GOT3 (cell line): ENCODE measurements at places on chromosomes 3 and 15.

DNA sequence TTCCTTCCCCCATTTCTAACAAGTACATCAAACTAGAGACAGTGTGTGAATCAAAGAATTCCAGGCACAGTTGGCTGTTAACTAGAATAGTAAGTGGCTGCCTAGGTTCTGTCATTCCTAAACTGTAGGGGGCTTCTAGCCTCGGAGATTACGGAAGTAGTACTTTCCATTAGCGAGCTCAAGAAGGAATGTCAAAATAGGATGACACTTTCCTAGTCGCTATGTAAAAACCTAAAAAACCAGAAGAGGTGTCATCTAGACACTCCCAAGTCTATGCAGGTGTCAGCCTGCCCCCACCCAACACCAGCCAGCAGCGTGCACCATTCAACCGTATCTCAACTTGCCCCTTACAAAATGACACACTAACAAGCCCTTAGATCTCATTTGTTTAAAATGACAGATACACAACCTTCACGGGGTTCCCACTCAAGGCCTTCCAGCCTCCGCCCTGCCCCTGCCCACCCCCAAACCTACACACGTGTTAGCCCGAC lies 874 bp downstream of the INO80 start:
- no peak for DNase-seq

DNA sequence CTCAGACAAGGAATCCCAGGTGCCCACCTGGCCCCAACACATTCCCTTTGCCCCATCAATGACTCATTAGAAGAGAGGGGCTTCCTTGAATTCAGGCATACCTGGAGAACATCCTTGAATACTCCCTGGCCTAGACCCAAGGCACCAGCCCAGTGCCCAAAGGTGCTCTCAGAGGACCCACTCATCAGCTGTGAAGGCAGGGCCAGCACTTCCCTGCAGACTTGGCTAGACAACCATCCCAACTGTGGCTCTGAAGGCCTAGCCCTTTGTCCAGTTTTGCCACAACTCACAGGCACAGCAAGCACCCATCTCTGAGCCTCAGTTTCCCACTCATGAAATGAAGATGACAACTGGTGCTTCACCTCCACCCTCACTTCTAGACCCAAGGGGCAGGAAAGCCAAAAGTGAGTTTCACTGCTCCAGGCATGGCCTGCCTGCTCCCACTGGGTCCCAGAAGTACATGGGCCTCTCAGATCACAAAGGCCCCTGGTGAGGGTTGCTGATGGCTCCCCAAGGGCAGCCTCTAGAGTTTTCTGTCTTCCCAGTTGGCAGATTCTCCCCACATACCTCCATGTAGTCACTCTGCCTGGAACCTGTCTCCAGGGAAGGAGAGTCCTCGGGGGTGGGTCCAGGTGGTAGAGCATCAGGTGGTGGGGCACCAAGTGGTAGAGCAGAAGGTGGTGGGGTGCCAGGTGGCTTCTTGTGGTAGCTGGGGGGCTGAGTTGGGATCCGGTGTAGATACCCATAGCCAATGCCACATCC lies 7.5 kb downstream of the GORASP1 start:
- no peak for DNase-seq

- DNase-seq: no peak
Observed at GRCh38 chr3:189488241-189488767, 142.9 kb upstream of the TP63 start.

GRCh38 chr3:40172560-40172959 lies 136.9 kb upstream of the EIF1B start:
- no peak for DNase-seq

DNA sequence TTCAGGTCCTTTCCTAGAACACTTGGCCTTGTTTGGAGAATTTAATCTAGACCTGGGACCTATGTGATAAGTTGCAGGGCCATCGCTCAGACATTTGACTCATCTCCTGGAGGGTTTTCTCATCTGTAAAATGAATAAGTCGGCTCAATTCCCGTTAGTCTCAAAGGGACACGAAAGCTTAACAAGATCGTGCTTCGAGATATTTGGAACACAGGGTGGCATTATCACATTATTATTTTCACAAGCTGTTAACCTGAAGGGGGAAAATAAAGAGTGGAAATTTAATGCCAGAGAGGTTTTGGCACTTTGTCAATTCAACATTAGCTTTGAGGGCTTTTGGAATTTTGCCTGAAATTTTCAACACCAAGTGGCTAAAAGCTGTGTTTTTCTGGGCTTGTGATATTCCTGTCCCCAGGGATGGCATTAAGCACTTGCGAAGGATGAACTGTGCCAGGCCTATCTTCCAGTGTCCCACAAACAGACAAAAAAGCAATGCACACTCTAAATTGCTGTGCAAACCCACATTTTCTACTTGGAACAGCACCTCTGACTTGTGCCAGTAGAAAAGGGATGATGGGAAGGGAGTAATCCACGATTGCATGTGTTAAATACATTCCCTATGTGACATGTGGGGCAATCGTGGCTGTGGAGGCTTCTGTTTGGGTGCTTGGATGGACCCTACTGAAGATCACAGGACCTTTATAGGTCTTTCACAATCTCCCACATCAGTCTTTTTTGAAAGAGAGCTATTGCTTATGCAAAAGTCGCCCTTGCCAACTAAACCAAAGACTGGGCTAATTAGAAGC lies 478.7 kb downstream of the MFSD1 start:
- no peak for DNase-seq

DNA sequence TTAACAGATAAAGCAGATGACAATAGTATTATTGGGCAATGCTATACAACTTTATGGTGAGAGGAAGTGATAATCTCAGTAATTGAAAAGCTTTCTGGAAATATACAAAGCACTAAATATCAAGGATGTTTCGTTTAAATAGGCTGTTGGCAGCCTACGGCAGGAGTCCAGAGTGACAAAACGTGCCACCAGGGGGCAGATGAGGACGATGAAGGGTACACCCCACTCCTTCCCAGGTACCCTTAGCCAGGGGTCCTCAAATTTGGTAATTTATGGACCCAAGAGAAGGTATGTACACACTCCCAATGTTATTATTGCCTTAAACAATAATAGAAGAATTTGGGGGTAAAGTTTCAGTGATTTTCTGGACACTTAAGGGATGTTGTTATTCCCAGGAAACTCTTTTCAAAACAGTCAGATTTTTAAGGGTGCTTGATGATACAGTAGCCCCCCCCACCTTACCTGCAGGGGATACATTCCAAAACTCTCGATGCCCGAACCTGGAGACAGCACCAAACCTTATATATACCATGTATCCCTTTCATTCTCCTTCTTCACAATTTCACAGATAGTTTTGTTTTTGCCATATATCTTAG lies 1.4 kb upstream of the MAGEL2 start:
- DNase-seq: no peak

DNA sequence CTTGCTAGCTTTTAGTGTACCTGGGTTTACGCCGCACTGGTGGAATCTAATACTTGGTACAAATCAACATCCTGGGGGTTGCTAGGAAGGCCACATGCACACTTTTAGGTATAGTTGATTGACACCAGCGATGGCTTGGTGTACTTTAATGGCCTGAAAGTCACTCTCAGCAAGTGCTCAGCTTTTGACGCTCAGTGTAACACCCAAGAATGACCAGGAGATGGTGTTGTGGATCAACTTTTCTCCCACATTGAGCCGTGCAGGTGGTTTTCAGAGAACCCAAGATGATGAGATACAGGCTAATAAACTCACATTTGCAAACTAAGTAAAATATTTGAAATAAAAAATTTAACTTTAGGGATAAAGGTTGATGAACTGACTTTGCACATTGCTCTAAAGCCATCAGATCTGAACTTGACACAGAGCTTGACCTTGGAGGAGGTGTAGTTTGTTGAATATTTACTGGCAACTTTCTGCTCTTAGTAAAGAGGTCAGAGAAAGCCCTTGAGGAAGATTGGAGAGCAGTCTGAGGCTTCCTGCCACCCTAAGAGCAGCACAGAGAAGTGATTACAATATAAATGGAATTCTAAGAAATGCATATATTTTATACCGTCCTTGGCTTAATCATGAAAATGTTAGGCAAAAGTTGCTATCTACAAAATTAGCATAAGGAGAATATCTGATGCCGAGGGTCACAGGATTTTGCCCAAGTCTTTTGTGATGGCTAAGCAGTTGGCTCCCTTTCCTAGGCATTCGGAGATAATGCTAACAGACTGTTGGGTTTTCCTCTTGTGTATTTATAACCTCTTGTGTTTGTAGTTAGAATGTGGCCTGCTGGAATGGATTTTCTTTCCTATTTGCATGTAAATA lies 143.4 kb upstream of the RASGRP1 start:
- DNase-seq: no peak

GRCh38 chr15:27427276-27427675 lies 456.3 kb downstream of the GABRG3 start:
- no peak for DNase-seq
